Aorta (tissue), 5 donors: ENCODE measurements at places on chromosomes 5 and 9. TPM values are rescaled to one million over a fixed set of nuclear protein-coding genes. Genes with fewer than 3 reads are reported as not detected.
A peak's percentile ranks its signal among the peaks of the same experiment; 100 is the strongest.

Gene DDX4
- total RNA-seq: not detected

GRCh38 chr9:36332006-36332405, 68.1 kb downstream of the RNF38 start:
- H3K27ac ChIP-seq: no peak overlapping the region
- DNase-seq: no peak
- H3K27me3 ChIP-seq: no peaks in the 10 kb centered on the region
- peaks cover under 1% of the 10 kb centered on the region for H3K36me3 ChIP-seq
- H3K4me1 ChIP-seq: no peaks in the 10 kb centered on the region

- peak; percentile 67 for DNase-seq
- peak overlapping the region; percentile 80 for H3K4me3 ChIP-seq
- no peaks in the 10 kb centered on the region for H3K4me1 ChIP-seq
- H3K27ac ChIP-seq: no peak overlapping the region
- H3K27me3 ChIP-seq: no peaks in the 10 kb centered on the region
Observed at GRCh38 chr9:131530546-131530919, 530 bp downstream of the UCK1 start.

DNA sequence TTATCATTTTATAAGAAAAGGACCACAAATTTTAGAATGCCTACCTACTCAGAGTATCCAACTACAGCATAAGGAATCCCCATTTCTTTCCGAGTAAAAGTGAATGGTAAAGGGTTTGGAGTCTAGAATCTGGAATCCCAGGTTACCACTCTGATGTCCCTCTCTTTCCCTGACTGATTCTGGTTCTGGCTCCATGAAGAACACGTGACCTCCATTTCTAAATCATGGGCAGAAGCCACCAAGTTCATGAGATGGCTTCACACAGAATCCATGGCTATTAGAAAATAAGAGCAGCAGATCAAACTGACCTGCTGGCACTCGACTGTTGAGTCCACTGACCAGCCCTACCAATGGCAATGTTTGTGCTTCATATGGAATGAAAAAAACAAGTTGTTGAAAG, 40.7 kb downstream of the PFDN1 start:
- H3K4me3 ChIP-seq: no peak overlapping the region
- H3K27ac ChIP-seq: no peak overlapping the region

Gene PTGDS
- total RNA-seq: 145 TPM

- H3K27me3 ChIP-seq: no peaks in the 10 kb centered on the region
- no peaks in the 10 kb centered on the region for H3K4me1 ChIP-seq
- DNase-seq: no peak
Observed at GRCh38 chr9:87875831-87876545, 6.7 kb upstream of the SPATA31E1 start.

DNA sequence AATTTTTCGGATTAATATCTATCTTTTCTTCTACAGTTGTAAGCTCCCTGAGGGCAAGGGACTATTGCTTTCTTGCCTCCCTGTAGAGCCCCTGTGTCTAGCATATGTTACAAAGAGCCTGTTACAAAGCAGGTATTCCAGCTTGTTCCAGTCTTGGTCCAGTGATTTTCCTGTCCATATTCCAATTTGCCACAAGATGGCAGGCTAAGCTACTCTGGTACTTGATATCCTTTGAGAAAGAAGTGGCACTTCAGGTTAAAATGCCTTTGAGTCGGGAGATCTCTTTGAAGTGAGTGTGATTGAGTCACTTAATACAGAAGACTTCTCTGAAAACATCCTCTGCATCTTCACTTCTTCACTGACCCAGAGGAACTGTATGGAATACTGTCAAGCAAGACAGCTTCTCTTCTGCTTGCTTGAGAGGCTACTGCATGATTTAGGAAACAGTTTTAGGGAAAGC, 24.5 kb downstream of the CAVIN4 start:
- H3K27me3 ChIP-seq: no peaks in the 10 kb centered on the region
- no peak overlapping the region for H3K27ac ChIP-seq
- no peak overlapping the region for H3K4me3 ChIP-seq
- no peak for DNase-seq
- H3K36me3 ChIP-seq: no peaks in the 10 kb centered on the region
- no peaks in the 10 kb centered on the region for H3K4me1 ChIP-seq

DNA sequence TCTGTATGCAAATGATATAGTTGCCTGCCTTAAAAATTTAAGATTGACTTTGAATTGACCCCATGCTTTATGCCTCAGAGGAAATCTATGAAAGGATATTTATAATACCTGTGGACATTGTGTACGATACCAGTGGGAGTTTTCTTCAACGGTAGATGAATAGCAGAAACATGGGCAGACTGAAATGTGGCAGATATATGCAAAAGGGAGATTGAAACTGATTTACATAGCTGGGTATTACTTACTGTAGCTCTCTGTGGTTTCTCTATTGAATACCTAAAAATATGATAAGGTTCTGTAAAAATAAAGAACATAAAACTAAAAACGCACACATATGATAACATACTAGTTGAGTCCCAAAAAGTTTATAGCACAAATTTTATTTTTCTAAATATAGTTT, 345.2 kb upstream of the PCSK5 start:
- no peak for DNase-seq
- H3K27me3 ChIP-seq: no peaks in the 10 kb centered on the region
- H3K36me3 ChIP-seq: no peaks in the 10 kb centered on the region
- H3K4me1 ChIP-seq: no peaks in the 10 kb centered on the region

Gene IRGM
- total RNA-seq: 0.30 TPM

DNA sequence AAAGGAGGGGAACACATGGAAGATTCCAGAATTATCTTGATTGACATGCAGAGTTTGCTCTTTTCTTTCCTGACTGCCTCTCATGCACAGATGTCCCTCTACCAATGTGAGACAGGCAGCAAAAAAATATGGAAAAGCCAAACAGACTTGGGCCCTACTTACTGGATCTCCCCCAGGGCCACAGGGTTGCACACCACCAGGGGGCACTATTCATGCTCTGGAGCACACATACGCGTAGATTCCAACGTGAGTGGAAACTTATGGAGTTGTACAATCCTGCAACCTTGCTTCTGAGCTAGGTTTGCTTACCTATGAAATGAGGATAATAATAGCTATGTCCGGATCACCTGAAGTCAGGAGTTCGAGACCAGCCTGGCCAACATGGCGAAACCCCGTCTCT, 319.5 kb downstream of the ARHGEF28 start:
- DNase-seq: no peak
- H3K27ac ChIP-seq: no peak overlapping the region
- no peak overlapping the region for H3K4me3 ChIP-seq
- H3K4me1 ChIP-seq: peaks cover 16% of the 10 kb centered on the region
- no peaks in the 10 kb centered on the region for H3K27me3 ChIP-seq

DNA sequence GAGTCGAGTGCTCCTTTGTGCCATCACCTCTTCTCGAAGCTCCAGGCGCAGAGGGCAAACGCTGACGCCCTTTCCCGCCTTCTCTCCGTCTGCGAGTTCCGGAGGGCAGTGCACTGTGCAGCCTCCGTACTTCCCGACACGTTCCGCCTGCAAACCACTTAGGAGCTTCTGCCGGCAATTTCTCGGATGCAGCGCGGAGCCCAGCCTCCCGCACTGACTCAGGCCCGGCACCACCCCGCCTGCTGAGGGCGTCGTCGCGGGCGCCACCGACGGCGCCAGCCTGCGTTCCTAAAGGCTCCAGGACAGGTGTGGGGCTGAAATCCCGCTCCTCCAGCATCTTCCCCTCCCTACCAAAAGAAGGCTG, 9.3 kb upstream of the TRIM36 start:
- no peaks in the 10 kb centered on the region for H3K36me3 ChIP-seq
- DNase-seq: no peak
- H3K4me3 ChIP-seq: no peak overlapping the region
- no peaks in the 10 kb centered on the region for H3K4me1 ChIP-seq

- no peaks in the 10 kb centered on the region for H3K27me3 ChIP-seq
- H3K36me3 ChIP-seq: no peaks in the 10 kb centered on the region
- peak within 1 kb of the TSS; percentile 40 for H3K4me3 ChIP-seq
- peak within 1 kb of the TSS; percentile 8 for H3K27ac ChIP-seq
- DNase-seq: no peak
Observed at GRCh38 chr9:137222190-137223077, at the start of gene RNF208. Gene RNF208 (minus strand): TSS chr9:137222240. CDS start chr9:137221212, 1,028 bp downstream.

Gene DND1
- 0.84 TPM for total RNA-seq

Gene LCN2
- 0.84 TPM for total RNA-seq

DNA sequence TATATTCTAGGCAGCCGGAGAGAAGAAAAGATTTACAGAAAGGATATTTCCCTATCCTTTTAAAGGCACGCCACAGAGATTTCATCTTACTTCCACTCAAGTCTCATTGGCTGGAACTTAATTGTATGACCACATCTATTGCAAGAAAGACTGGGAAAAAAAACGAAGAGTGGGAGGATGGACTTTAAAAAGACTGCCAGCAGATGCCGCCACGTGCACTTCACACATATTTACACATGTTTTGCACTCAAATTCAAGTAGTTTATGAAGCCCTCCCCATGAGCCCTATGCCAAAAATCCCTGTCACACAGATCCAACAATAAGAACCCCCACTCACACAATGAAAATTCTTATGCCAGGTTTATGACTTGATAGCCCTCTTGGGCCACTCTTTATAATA, 138.5 kb upstream of the TYRP1 start:
- H3K27ac ChIP-seq: no peak overlapping the region
- H3K36me3 ChIP-seq: no peaks in the 10 kb centered on the region
- no peaks in the 10 kb centered on the region for H3K4me1 ChIP-seq
- no peak for DNase-seq

DNA sequence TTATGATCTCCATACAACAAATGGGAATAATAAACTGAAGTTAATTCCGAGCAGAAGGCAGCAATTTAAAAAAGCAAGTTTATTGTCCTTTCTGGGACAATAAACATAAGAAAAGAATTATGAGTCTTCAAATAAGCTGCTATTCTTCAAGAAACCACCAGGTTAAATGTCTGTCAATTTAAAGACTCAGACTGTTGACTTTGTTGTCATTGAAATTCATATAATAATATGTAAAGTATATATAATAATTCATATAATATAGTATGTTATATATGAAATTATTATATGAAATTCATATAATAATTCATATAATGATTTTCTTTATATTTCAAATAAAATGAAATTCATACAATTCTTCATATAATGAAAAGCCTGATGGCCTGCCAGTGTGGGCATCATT, 497.5 kb upstream of the RGMB start:
- H3K27me3 ChIP-seq: no peaks in the 10 kb centered on the region
- H3K4me3 ChIP-seq: no peak overlapping the region
- H3K36me3 ChIP-seq: no peaks in the 10 kb centered on the region
- H3K4me1 ChIP-seq: no peaks in the 10 kb centered on the region
- no peak for DNase-seq

DNA sequence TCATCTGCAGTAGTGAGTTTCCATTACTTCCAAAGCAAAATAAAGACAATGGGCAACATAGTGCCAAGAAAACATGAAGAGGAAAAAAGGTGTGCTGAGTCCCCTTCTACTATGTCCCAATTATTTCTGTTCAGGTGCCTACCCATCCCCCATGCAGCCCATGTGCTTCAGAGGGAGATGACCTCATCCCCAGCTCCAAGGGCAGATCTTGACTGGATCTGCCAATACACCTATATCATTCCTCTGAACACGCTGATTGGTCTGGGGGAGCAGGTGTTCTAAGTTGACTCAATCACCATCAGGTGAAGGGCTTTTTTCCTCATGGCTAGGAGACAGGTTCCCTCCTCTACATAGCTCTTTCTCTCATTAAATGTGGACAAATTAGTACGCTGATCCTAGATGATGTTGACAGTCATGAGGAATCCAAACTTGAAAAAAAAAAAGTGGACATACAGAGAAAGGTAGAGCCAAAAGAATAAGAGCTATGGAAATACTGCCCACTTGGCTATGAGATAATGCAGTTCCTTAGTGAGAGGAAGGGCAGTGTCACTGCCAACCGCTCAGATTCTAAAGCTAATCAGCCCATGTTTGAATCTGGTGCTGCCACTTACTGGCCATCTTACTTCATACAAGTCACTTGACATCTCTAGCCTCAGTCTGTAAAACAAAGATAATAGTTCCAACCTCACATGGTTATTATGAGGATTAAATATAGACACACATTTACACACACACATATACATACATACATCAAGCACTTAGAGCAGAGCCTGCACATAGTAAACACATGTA, 23.1 kb downstream of the PRELID2 start:
- H3K4me3 ChIP-seq: no peak overlapping the region
- peaks cover 2% of the 10 kb centered on the region for H3K36me3 ChIP-seq
- no peaks in the 10 kb centered on the region for H3K4me1 ChIP-seq
- no peak for DNase-seq

GRCh38 chr5:154200221-154200620, 9.7 kb downstream of the GALNT10 start:
- DNase-seq: no peak
- H3K4me1 ChIP-seq: no peaks in the 10 kb centered on the region
- no peaks in the 10 kb centered on the region for H3K36me3 ChIP-seq
- H3K27me3 ChIP-seq: no peaks in the 10 kb centered on the region
- no peak overlapping the region for H3K4me3 ChIP-seq
- H3K27ac ChIP-seq: no peak overlapping the region

- H3K4me1 ChIP-seq: no peaks in the 10 kb centered on the region
- H3K27ac ChIP-seq: no peak overlapping the region
- H3K27me3 ChIP-seq: no peaks in the 10 kb centered on the region
- H3K4me3 ChIP-seq: no peak overlapping the region
Observed at GRCh38 chr9:68585034-68585761, 44.5 kb upstream of the TMEM252 start.

DNA sequence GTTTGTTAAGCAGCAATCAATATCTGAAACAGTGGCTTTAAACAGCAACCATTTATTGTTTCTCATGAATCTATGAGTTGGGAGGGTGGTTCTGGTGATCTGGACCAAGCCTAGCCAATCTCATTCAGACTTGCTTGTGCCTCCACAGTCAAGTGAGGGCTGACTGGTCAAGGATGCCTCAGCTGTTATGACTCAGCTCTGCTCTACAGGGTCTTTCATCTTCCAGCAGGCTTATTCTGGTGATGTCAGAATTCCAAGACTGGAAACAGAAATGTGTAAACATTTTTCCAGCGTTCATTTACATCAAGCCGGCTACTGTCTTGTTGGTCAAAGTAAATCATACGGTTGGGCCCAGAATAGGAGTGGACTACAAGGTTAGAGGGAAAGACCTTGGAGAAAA, 2.5 kb upstream of the PIP5K1B start:
- no peaks in the 10 kb centered on the region for H3K4me1 ChIP-seq
- DNase-seq: no peak
- no peaks in the 10 kb centered on the region for H3K36me3 ChIP-seq
- H3K27me3 ChIP-seq: no peaks in the 10 kb centered on the region

Gene CDX1
- not detected for total RNA-seq

Gene UQCRQ
- total RNA-seq: 249 TPM

Gene SAXO1
- 0.24 TPM for total RNA-seq

GRCh38 chr5:172765766-172766286, 5.2 kb downstream of the DUSP1 start:
- H3K27me3 ChIP-seq: no peaks in the 10 kb centered on the region
- H3K4me3 ChIP-seq: no peak overlapping the region
- DNase-seq: no peak
- peaks cover 6% of the 10 kb centered on the region for H3K36me3 ChIP-seq
- H3K27ac ChIP-seq: peak overlapping the region; percentile 98
- H3K4me1 ChIP-seq: no peaks in the 10 kb centered on the region

- H3K4me1 ChIP-seq: no peaks in the 10 kb centered on the region
- H3K4me3 ChIP-seq: no peak overlapping the region
- no peak overlapping the region for H3K27ac ChIP-seq
- H3K27me3 ChIP-seq: no peaks in the 10 kb centered on the region
Observed at GRCh38 chr5:179421144-179421901, 76.1 kb upstream of the ADAMTS2 start.

Gene GGTA1
- total RNA-seq: 17.6 TPM

Gene ATP10B
- total RNA-seq: not detected
